Natural killer cell treated with Interleukin-12 subunit alpha and Interleukin-12 subunit beta and Interleukin-15 and Interleukin-18, amount 100 ng/mL, for 72 hours (primary cell): ENCODE measurements at places on chromosomes 2 and 18. TPM values are rescaled to one million over a fixed set of nuclear protein-coding genes. Genes with fewer than 3 reads are reported as not detected.

DNA sequence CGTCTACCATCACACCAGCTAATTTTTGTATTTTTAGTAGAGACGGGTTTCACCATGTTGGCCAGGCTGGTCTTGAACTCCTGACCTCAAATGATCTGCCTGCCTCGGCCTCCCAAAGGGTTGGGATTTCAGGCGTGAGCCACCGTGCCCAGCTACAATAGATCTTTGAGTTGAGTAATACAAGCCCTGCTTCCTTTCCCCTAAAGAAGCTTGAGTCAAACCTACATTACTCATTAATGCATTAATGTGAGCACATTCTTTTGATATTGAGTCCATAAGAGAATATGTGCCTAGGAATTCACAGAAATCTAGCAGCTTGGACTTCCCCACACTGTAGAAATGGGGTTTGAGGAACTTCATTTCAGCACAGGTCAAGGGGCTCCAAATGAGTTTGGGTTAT lies 39.6 kb downstream of the PSMG2 start:
- no peak for DNase-seq

GRCh38 chr18:21112140-21112473 lies 494 bp upstream of the ROCK1 start:
- peak; percentile 68 for DNase-seq

DNA sequence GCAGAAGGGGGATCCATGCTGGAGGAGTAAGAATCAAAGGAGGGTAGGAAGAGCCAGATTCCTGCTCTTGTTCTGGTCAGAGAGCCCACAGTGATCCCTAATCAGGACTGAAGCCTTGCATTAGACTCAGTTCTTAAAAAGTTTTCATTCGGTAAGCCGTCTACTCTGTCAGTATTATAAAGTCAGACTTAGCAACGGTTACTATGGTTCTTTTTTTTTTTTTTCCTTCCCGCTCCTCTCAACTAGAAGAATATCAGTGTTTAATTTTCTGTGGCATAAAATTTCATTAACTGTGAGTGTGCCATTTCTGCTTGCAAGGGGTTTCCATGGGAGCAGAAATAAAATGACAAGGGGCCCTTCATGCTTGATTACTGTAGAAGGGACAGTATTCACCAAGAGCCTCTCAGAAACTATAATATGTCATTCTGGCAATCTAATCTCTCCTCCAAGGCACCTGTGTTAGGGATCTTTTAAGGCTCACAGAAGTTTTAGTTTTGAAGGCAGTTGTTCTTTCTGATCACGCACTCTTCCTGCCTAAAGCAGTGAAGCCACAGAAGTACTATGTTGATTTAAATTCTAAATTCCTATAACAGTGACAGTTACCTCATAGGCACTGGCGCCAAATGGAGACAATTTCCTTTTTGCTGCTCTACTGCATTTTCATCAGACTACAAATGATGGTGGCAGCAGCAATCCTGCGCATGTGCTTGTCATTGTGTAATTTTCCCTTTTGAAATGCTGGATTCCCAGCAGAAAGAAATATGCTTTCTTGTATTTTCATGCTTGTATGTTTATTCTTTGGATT lies 57.0 kb downstream of the OSBPL6 start:
- no peak for DNase-seq

DNA sequence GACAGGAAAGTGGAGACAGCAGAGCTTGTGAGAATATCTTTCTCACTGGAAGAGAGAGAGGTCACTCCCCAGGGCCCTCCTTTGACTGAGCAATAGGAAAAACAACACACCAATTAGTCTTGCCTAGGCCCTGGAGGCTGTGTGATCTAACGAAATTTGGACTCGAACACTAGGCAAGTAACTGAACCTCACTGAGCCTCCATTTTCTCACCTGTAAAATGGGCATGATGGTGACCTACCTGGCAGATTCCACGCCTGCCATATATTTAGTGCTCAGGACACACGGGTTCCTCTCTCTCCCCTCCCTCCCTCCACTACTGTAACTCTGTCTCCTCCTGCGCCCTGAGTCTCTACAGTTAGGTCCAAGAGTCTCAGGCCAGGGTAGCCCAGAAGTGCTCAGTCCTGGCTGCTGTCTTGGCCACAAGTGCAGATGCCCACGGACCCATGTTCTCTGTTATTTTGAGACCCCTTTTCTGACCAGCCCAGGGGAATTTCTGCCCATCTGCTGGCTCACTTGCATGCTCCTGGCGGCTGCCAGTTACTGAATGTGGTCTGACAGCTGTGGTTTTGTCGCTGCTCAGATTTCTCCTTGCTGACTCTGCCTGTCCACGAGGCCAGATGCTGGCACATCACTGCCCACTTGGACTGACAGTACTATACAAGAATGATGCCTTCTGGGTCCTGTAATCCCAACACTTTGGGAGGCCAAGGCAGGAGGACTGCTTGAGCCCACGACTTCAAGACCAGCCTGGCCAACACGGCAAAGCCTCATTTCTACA lies 9.6 kb upstream of the GIGYF2 start:
- no peak for DNase-seq

DNA sequence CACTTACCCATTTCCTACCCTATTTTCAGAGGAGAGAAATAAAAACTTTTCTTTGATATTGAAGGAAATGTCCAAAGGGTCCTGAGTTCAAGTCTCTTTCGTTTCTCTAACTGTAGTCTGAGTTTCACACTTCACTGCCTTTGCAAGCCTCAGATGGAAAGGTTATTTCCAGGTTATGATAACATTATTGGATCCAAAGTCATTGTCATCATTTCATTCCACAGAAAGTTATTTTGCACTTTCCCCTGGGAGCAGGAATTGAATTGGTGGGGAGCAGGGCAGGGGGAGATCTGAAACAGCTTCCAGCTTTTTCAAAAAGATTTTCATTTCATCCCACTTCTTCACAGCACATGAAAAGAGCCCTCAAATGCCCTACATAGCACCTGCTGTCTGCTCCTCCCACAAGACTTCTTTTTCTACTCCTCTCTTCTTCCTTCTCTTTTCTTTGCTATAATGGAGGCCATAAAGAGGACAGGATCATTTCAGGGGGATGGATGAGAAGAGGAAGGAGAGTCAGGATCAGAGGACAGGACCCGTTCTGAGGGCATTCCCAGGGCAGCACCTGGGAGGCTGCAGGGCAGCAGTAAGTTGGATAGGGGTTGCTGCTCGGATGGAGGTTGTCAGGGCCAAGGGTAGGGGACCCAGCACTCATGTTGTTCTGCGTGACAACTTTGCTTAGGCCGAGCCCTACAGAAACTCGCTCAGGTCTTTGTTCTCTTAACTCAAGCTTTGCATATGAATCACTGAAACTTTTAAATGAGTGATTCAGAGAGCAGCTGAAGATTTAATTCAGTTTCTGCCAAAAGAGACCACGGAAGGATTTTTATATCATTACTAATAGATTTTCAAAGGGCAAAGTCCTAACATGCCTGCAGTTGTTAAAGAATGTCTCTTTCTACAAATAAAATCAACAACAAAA lies 11.4 kb upstream of the GALNT5 start:
- DNase-seq: no peak

- DNase-seq: no peak
Measured at GRCh38 chr18:58842978-58843687, 21.5 kb upstream of the ZNF532 start.

GRCh38 chr18:50830544-50830943 lies 10.7 kb upstream of the MRO start:
- no peak for DNase-seq

- no peak for DNase-seq
Measured at GRCh38 chr2:21070341-21071257, 26.7 kb upstream of the APOB start.

GRCh38 chr2:235595422-235596010 lies 101.7 kb downstream of the AGAP1 start:
- DNase-seq: no peak

DNA sequence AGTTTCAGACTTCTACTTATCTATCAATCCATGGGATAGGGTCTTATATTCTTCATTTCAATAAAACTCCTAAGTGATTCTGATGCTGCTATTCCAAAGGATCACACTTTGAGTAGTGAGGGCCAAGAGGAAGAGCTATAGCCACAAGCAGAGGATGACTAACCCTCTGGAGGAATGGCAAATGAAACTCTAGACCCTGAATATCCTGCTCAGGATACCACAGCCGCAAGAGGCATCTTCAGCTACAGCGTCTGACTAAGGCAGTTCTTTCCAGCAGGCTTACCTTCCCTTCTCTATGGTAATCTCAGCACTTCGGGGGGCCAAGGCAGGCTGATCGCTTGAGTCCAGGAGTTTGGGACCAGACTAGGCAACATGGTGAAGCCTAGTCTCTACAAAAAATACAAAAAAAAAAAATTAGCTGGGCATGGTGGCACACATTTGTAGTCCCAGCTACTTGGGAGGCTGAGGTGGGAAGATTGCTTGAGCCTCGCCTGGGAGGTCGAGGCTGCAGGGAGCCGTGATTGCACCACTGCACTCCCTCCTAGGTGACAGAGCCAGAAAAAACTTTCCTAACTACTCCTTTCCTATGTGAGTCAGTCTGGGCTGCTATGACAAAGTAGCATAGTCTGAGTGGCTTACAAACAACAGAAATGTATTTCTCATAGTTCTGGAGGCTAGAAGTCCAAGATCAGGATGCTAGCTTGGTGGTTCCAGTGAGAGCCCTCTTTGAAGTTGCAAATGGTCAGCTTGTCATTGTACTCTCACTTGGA lies 371.9 kb downstream of the IRS1 start:
- DNase-seq: no peak

DNA sequence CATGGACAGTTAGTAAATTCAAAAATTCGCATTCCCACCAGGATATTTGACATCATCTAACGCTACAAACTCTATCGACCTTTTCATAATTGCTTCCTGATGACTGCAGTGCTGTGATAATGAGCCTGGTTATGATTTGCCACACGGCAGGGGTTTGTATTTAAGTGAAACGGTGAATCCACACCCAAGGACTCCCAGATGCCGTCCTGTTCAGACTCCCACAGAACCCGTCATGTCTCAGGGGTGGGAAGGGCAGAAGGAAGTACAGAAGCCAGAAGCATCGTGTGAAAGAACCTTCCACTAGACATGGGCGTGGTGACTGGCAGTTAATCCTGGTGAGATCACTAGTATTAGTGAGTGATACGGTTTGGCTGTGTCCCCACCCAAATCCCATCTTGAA lies 91.2 kb upstream of the TMEM18 start:
- DNase-seq: no peak

DNA sequence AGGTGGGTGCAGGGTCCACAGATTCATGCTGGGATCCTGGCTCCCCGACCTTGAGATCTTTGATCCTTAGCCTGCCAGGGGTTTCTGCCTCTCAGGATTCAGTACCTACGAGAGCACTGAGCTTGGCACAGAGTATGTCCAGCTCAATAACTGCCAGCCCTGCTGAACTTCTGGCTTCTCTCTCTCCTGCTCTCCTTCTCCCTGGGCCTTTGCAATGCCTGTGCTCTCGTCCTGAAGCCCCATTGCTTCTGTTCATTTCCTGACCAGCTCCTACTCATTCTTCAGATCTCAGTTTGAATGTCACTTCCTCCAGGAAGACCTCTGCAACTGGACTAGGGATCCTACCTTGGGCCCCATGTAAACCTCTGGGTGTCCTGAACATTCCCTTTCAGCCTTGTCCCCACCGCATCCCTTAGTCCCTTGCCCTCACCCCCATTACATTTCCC lies 113.8 kb upstream of the HAAO start:
- no peak for DNase-seq

- no peak for DNase-seq
Measured at GRCh38 chr2:27225526-27225925, 8.4 kb downstream of the CAD start.

DNA sequence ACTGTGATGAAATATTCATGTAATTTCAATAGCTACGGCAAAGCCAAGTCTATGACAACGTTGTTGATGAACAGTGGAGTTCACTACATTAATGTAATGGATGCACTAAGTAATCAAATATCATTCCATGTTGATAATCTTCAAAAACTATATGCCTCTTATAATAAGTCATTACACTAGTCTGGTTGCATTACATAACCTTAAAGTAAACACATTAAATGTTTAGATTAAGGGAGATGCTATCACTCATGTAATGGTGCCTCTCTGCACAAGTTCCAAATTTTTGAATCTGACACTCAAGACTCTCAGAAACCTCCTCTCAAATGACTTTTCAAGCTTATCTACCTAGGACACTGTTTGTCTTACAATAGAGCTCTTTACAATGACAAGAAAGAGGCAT lies 35.4 kb downstream of the PIEZO2 start:
- no peak for DNase-seq

- DNase-seq: no peak
Measured at GRCh38 chr18:61575419-61575818, 242.2 kb downstream of the CDH20 start.

DNA sequence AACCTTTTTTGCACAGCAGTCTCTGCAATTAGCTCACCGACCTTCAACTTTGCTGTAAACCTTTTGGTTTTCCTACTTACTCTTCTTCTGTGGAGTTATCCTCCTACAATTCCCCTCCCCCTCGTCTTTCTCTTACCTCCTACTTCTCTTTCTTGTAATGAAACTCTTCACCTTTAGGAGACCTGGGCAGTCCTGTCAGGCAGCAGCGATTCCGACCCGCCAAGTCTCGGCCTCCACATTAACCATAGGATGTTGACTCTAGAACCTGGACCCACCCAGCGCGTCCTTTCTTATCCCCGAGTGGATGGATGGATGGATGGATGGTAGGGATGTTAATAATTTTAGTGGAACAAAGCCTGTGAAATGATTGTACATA lies 8.3 kb downstream of the TBR1 start:
- DNase-seq: no peak

DNA sequence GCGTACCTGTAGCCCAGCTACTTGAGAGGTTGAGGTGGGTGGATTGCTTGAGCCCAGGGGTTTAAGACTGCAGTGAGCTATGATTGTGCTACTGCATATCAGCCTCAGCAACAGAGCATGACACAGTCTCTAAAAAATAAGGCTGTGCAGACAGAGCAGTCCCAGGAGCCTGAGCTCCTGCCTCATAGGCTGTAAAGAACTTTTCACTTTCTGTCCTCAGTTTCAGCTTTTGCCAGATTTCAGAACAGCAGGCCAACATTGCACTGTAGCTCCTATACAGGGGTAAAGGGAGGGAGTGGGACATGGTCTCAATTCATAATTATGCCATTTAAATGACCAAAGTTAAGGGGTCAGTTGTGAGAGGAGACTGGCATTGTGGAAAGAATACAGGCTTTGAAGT lies 150.6 kb downstream of the GALNT1 start:
- no peak for DNase-seq

DNA sequence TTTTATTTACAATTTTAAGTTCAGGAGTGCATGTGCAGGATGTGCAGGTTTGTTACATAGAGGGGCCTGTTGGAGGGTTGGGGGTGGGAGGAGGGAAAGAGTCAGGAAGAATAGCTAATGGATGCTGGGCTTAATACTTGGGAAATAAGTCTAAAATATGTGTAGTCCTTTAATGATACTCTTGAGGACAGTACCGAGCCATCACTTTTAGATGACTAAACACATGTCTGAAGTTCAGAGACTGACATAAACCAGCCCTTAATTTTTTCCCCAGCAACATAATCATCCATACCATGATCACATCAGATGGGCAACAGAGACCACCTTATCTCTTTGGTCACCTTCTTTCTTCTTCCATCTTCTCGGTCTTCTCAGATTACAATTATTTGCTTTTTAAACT lies 189.1 kb upstream of the COL3A1 start:
- DNase-seq: no peak

- DNase-seq: no peak
Measured at GRCh38 chr2:111702119-111702803, 181.7 kb downstream of the ANAPC1 start.

GRCh38 chr2:38230756-38231155 lies 146.3 kb downstream of the ATL2 start:
- no peak for DNase-seq

Gene DSEL
- total RNA-seq: 0.06 TPM

Gene KYNU
- total RNA-seq: 0.56 TPM

Gene BCL11A
- 0.81 TPM for total RNA-seq

Gene GKN1
- not detected for total RNA-seq

Gene SLC5A7
- not detected for total RNA-seq

Gene FEV
- total RNA-seq: not detected

Gene RAB6D
- total RNA-seq: not detected

Gene MC4R
- total RNA-seq: not detected
